Activated CD8-positive, alpha-beta memory T cell treated with anti-CD3 and anti-CD28 coated beads for 24 hours (primary cell): ENCODE measurements at places on chromosomes 1 and 21.

DNA sequence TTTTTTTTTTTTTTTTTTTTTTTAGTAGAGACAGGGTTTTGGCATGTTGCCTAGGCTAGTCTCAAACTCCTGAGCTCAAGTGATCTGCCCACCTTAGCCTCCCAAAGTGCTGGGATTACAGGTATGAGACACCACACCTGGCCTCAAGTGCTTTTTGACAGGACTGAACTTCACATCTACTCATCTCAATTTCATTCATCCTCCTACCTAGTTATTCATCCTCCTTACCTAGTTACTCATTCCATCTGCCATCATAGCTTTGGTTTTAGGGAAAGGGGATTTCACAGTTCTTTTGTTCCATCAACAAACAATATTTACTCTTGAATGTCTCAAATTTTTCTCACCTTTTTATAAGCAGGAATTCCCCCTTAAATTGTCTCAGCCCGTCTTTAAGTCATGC is 38.6 kb upstream of the RALGPS2 start:
- no peak for DNase-seq

GRCh38 chr1:63454269-63454668 is 68.8 kb downstream of the ITGB3BP start:
- no peak for DNase-seq

GRCh38 chr1:79375352-79375751 is 368.8 kb upstream of the ADGRL4 start:
- DNase-seq: no peak

- DNase-seq: no peak
Observed at GRCh38 chr21:28633839-28634555, 358.7 kb downstream of the LTN1 start.

GRCh38 chr1:42424201-42424600 is 31.6 kb downstream of the ZMYND12 start:
- no peak for DNase-seq

DNA sequence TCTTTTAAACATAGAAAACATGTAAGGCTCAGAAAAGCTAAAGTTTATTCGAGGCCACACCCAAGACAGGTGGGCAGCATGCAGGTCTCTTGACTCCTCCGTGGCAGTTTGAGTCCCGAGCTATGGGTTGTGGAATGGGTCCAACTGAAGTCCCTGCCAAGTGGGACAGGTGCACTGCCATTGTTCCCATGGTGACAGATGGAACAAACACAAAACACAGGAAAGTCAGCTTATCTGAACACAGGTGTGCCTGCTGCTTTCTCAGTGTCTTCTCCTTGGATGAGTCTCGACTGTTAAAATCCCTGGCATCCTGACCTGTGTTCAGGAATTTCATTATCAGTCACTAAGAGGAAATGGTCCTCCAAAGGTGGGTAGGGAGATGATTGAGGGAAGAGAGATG is 99.0 kb upstream of the RAB4A start:
- DNase-seq: no peak

GRCh38 chr1:227213426-227213825 is 104.9 kb downstream of the CDC42BPA start:
- no peak for DNase-seq

DNA sequence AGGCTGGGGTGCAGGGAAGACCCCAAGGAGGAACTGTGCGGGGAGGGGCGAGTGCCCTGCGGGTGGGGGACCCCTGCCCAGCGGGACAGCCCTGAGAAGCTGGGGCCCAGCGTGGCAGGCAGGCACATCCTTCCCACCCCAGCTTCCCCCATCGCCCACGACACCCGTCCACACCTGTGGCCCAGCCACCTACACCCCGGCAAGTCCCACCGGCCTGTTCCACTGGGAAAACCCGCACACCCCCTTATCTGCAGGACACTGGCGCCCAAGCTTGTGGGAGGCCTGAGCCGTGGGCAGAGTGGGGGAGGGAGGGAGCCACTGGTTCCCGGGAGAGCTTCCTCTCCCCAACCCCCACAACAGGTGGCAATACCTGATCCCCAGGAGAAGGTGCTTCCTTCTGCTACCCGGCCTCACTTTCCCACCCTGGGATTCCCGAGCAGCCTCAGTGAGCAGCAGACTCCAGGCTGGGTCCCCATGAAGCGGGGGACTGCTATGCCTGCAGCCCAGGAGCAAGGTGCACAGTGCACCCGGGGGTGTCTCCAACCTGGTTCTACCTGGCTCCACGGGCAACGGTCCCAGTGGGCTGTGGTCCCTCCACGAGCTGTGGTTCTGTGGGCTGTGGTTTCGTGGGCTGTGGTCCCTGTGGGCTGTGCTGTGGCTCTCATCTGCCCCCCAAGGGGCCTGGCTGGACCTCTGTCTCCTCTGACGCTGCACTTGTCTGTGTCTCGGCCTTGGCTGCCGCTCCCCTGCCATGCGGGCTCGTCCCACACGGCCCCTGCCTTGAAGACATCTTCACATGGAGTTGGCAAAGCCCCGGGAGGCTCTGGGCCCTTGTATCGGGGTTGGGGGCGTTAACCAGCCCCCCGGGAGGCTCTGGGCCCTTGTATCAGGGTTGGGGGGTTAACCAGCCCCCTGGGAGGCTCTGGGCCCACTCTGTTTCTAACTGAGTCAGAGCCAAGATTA is 37.8 kb upstream of the POFUT2 start:
- no peak for DNase-seq
